Stimulated activated CD8-positive, alpha-beta memory T cell treated with anti-CD3 and anti-CD28 coated beads, Interleukin-4, amount 100 ng/mL, for 1 hour (primary cell): ENCODE measurements at places on chromosomes 3 and 15.

- no peak for DNase-seq
Measured at GRCh38 chr3:104810896-104811295, 555.8 kb upstream of the ALCAM start.

- DNase-seq = no peak
Measured at GRCh38 chr15:72559781-72560180, 85.7 kb downstream of the ARIH1 start.

DNA sequence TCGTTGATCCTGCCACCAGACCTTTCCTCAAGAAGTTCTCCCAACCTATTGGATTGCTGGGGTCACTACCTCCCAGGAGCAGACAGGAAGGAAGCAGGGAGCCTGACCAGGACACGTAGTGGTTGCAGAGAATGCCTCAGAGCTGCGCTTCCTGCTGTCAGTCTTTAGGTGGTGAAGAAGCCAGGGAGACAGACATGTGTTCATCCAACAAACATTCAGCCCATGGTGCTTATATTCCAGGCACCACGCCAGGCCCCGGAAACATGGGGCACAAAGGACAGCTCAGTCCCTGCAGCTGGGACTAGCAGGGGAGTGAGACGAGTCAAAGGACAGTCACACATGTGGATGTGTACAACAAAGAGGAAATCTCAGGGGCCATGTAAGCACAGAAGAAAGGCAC is 26.0 kb upstream of the CORO2B start:
- DNase-seq = no peak

DNA sequence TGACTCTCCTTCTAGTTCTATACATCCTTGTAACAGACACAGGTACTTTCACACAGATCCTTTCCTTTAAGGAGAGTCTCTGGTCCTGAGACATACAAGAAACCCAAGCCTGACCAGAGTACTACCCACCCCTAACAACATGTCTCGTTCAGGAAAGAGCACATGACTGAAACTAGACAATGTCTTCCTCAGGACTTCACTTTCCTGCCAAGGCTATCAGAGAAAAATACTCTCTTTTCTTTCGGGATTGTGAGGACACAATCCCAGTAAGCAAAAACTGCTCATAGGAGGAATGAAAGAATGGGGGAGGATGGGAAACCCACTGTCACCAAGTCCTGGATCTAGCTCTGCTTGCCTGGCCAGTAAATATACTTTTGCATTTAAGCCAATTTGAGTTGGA is 11.5 kb upstream of the ANKRD28 start:
- no peak for DNase-seq

DNA sequence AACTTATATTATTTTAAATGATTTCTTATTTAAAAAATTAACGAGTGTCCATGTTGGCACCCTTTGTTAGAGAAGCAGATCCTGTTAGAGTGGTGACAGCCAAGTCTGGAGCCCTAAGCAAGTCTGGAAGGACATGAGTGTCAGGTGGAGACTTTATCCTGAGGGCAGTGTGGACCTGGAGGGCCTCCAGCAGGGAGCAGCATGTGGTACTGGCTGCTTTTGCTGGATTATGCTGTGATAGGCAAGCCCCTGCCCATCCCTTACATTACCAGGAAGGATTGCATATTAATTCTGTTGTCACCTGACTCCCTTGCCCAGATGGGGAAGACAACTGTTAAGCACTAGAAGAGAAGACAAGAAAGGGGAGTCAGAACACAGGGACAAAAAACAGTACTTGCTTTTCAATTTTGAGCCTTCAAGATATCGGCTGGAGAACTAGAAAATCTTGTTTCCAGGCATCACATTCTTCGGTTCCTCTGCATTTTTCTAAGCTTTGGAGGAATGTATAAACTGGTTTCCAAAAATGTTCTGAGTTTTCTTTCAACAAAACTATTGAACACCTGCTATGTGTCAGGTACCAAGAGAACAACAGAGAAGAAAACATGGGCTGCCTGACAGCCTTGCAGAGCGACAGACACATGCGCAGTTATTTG is 22.7 kb downstream of the ZNF860 start:
- DNase-seq = no peak

DNA sequence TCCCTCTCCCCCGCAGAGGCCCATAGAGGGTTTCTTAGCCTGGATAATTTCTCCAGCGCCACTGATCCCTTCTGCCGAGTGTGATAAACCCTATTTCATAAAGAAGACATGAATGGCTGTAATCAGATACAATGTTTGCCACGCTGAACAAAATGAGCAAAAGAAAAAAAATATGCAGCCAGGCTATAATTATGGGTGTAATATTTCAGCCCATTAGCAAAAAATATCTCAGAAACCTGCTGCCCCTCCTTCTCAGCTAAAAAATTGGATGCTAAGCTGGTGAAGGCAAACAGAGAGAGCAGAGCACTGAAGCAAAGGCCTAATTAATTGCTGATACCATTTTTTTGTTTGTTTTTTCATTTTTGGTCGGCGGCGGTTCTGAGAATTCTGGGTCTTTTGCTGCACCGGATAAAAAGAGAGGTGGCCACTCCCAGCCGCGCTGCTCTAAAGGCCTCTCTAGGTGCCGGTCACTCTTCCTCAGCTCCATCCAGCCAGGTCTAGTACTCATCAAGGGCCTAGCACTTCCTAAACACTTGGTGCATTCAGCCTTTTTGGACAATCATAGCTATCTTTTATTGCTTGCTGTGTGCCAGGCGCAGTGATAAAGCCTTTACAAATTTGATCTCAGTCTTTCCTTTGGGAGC is 128.7 kb upstream of the TLE3 start:
- DNase-seq = no peak

- no peak for DNase-seq
Measured at GRCh38 chr15:98547741-98548138, 100.6 kb upstream of the IGF1R start.

DNA sequence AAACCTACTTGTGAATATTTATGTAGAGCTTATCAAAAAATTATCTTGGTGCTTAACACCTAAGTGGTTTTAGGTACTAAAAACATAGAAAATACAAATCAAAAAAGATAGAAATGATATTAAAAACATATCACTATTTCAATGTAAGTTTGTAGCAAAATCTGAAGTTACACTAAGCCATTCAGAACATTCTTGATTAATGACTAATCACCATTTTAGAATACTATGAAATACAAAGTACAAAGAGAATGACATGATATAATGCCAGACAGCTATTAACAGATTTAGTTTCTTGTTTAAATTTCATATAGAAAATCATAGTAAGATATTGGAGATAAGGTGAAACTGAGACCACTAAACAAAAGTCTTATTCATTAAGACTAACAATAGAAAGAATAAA is 169.7 kb upstream of the AGTR1 start:
- DNase-seq = no peak

GRCh38 chr3:38646630-38647029 is 2.9 kb downstream of the SCN5A start:
- DNase-seq = no peak
